ENCODE measurements at places on chromosomes 2 and 18. TPM values are rescaled to one million over a fixed set of nuclear protein-coding genes. Genes with fewer than 3 reads are reported as not detected.

FBXO48 gene
- 0.90 TPM for polyA plus RNA-seq

KCNJ3 gene
- polyA plus RNA-seq: 18.5 TPM

HOXD8 gene
- polyA plus RNA-seq: not detected

METTL21A gene
- polyA plus RNA-seq: 79.7 TPM
